ENCODE measurements at places on chromosomes 7 and 10.

DNA sequence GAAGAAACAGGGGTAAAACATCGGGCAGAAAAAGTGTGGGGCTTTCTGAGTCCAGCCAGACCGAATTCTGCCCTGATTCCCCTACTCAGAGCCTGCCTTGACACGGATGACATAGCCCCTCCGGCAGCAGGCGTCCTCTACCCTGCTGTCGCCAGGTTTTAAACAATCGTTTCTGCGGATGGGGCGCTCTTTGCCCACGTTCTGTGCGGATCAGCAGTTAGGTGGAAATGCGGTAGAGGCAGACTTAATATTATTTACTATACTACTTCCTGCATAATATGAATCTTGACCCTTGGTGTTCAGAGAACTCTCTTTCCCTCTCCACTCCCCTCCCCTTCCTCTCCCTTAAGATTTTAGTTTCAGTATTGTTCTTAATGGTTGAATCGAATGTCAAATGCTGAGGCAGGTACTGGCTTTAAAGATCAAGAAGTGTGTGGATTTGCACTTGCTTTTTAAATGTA lies 2.4 kb downstream of the GATA3 start:
- peak; percentile 85 for DNase-seq

GRCh38 chr10:98485959-98486358 lies 39.2 kb upstream of the HPS1 start:
- DNase-seq: no peak

DNA sequence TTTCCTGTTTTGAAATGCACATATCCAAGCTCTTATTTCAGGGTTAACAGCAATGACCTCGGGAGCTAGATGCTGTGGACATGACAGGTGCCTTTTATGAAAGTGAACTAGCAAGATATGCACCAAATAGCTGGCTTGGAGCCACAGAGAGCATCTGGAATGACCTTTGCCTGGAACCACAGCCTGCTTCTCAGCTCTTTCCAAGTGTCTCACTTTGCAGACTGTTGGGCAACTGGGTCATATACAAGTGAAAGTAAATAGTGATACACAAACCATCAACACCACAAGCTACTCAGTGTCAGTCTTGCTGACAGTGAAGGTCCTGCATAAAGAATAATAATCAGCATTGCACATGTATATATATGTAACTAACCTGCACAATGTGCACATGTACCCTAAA lies 183.5 kb downstream of the RNF133 start:
- DNase-seq: no peak

DNA sequence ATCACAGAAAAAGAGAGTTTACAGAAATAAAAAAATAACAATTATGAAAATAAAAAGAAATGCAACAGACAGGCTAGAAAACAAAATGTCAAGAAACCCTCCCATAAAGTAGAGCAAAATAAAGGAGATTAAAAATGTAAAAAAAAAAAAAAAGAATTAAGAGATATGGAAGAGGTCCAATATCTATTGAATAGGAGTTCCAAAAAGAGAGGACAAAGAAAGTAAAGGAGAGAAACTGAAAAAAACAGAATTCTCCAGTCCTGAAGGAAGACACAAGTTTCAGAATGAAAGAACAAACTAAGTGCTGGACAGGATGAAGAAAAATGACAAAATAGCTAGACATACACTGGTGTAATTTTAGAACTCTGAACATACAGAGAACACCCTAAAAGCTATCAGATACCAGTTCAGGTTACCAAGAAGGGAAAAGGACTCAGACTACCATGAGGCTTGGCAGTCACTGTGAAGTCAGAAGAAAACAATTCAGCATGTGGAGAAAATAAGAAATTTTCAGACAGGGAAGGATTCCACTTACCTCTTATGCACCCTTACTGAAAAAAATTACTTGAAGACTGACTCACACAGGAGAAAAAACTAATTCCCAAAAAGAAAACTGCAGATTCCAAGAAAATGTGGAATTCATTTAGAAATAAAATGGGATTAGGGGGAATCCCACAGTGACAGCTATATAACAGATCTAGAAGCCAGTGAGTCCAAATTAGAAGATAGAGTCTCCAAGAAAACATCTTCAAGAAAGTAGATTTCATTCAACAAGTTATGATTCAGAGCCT lies 40.4 kb upstream of the ABLIM1 start:
- DNase-seq: no peak

- no peak for DNase-seq
These were observed 97.8 kb downstream of the GRM8 start for GRCh38 chr7:127154958-127155357.

DNA sequence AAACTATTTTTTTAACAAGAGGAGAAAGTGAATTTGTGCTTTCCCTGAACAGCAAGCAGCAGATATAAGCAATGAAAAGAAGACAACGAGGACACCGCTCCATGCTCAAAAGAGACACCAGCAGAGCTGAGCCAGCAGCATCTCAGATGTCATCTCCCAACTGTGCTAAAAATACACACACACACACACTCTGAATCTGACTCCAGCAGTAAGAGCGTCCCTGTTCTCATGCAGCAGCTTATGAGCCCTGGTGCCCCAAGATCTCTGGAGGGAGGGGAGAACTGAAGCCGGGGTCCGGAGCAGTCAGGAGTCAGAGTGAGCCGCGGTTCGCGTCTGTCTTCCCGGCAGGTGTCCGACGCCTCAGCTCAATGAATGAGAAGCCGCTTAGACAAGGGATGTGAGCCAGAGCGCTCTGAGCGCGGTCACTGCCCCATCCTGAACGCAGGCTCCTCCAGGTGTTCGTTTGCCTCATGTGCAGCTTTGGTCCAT lies 49.2 kb downstream of the SVIL start:
- no peak for DNase-seq

DNA sequence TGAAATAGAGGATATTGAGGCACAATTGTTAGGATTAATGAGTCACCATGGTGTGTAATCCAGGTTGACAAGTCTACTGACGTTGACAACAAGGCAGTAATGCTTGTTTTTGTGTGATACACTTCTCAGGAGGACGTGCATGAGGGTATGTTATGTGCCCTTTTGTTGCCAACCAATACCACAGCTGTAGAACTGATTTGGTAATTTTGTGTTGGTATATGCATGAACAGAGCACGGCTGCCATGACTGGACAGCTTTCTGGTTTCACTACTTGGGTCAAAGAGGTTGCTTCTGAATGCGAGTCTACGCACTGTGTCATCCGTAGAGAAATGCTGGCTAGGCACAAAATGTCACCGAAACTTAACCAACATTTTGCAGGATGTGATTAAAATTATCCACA lies 32.9 kb downstream of the PHTF2 start:
- peak; percentile 71 for DNase-seq

GRCh38 chr10:132869621-132870020 lies 72.7 kb downstream of the CFAP46 start:
- peak; percentile 25 for DNase-seq

DNA sequence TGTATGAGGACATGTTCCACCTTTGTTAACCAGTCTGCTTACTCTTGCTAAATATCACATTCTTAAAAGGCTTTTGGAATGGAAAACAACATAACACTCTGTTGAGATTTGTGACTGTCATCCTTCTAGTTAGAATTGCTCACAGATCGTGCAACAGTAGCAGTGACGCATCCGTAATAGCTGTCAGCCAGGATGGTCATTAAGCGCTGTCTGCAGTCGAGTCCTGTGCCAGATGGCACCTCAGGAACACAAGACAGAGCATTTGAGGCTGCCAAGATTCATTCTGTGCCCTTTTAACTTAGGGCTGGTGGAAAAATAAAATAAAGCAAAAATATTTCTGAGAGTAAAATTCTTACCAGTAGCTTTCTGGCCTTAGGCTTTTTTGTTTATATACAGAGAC lies 348.6 kb downstream of the ANKRD7 start:
- DNase-seq: no peak

DNA sequence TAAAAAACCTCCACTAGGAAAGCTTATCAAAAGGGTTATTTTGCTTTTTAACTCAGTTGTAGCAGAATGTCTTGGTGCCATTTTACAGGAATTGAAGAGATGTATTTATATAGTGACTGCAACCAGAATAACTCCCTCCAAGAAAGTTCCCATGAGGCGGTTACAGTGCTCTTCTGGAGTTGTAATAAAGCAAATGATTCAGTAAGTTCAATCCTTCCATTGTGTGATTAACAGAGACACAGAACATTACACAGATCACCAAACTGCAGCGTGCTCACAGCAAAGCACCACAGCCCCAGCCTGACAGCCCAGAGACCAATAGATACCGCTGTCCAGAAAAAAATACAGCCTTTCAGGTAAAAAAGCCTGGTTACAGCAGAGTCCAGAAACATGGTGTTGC lies 21.9 kb upstream of the CABCOCO1 start:
- DNase-seq: no peak

- DNase-seq: no peak
These were observed 35.7 kb upstream of the UNC5B start for GRCh38 chr10:71176661-71177060.

DNA sequence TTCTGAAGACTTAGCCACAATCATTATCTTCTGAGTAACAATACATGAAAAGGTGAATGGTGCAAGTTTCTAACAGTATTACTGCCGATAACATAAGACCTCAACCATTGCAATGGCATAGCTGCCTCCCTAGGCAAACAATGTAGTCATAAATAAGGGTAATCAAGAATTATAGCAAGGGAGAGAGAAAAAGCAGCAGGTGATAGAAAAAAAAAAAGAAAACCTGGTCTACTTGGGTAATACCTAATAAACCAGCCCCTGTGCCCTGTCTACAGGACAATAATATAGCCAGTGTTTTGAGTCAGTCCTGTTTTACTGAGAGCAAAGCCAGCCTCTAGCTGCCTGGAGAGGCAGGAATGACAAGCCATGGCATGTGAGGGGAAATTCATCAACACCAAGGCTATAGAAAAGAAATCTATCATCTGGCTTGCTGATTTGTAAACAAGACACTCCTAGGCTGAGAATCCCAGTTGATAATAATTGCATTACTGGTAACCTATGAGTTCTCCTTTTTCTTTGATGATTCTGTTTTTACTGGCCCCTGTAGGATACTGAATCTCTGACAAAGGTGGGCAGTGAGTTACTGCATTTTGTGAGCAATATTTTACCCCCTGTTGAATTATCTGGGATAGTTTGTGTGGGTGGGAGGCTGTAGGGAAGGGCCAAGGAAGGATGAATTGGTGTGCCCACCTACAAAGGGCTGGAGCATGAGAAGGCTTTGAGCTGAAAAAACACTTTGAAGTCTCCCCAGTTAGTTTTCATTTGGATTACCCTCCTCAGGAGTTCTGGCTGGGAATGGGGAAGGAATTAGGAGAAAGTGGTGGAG lies 1.7 kb upstream of the WEE2 start:
- no peak for DNase-seq

DNA sequence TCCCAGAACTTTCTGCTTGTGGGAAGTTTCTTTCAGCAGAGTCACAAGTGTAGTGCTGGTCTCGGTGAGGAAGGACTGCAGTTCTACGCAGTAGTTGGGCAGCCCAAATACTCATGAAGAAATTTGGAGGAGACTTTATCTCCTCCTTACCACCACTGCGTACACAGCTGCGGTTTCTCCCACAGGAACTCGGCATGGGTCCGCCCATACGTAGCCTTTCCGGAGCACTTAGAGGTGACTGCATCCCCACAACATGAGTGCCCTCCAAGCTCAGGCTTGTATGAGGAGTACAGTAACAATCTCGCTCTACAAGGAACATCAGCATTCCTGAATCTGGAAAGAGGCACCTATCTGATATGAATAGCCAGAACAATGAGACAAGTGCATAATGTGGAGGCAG lies 549.2 kb upstream of the SEMA3D start:
- no peak for DNase-seq

- DNase-seq: no peak
These were observed 206.0 kb upstream of the MDFIC start for GRCh38 chr7:114715907-114716306.

GRCh38 chr10:6146013-6146785 lies 56.5 kb upstream of the PFKFB3 start:
- no peak for DNase-seq

- DNase-seq: no peak
These were observed 19.4 kb downstream of the PFKFB3 start for GRCh38 chr10:6221971-6222751.

DNA sequence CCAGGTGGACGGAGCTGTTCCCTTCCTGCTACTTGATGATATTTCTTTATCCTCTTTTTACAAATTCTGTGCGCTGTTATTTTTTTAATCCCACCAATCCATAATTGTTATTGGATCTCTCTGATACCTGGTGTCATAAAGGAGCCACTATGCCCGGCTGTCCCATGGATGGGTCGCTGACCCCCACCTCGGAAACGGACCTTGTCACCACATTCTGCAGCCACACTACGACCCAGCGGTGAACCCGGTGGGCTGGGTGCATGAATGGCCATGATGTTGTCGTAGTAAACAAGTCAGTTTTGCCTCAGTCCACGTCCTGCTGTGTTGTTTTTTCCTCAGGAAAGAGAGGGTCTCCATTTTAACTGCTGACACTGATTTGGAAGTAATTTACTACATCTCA lies 112.2 kb downstream of the PKD1L1 start:
- no peak for DNase-seq
